ENCODE measurements at places on chromosomes 7 and 10. TPM values are rescaled to one million over a fixed set of nuclear protein-coding genes. Genes with fewer than 3 reads are reported as not detected.

Gene GPNMB
- total RNA-seq: not detected

Gene NKX2-3
- not detected for total RNA-seq

Gene INMT
- 2.5 TPM for total RNA-seq

Gene DPP6
- not detected for total RNA-seq

Gene HOXA3
- total RNA-seq: not detected

Gene CYP3A7
- not detected for total RNA-seq

Gene CALCR
- not detected for total RNA-seq

Gene COL1A2
- 0.15 TPM for total RNA-seq

Gene TMEM225B
- total RNA-seq: 1.2 TPM

Gene RBP3
- total RNA-seq: not detected

DNA sequence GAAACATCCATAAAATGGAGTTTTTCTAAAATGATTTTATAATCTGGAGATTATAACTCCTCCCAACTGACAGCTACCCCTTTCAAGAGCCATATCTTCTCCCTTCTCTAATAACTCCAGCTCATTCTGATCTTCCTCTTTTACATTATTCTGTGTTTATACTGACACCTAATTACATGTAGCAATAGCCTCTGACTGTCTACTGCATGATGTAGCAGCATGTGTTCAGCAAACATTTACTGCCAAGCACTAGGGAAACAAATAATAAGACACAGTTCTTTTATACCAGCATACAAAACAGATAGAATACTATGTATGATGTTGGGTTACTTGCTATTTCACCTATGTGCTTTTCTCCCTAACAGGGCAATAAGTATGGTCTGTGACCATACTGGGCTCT, 20.7 kb downstream of the RBM28 start:
- no peak for DNase-seq

GRCh38 chr10:50527442-50528043, 96.2 kb downstream of the SGMS1 start:
- no peak for DNase-seq

DNA sequence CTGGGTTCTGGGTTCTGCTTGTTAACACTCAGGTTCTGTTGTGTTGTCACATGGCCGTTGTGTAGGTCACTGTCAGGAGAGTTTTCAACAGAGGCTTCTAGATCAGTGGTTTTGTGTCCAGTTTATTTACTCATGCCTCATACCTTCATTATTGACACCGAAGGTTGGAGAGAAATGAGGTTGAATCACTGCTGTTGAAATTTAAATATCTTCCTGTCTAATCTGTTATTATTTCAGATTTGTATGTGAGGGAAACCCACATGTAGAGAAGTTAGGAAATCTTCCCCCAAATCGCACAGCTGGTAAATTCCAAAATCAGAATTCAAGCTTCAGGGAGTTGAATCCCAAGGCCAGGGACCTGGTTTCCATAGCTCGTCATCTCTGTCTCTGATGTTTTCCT, 28.3 kb upstream of the KLF6 start:
- DNase-seq: no peak

DNA sequence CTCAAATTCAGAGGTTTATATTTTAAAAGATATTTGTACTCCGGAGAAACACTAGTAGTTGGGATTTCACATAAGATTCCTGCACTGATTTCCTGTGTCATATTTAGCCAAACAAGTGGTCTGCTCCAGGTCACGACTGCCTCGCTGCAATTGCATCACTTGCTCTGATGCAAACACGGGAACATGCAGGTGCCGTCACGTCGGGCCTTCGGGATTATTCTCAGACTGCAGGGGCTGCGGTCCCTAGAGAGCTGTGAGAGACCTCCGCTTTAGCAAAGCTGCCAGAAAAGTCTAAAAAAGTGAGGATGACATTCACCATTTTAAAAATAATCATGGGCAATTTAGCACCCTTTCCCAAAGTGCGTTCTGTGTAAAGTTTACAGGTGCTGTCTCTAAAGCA, 93.5 kb upstream of the DDC start:
- no peak for DNase-seq

DNA sequence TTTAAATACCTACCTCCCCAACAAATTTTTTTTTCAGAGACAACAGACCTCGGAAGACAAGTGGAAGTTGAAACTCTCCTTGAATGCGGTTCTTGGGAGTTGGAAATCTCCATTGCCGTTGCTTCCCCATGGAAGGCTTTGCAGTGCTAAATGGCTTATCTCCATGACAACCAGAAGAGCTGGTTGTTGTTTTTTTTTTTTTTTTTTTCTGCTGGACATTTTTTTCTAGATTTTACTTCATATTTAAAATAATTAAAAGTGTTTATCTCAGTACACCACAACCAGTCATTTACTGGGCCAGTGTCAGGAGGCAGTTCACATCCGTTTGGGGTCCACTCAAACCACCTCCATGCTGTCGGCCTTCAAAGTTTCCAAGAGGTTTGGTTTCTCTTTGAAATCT, 348.5 kb upstream of the PRKCQ start:
- DNase-seq: no peak

DNA sequence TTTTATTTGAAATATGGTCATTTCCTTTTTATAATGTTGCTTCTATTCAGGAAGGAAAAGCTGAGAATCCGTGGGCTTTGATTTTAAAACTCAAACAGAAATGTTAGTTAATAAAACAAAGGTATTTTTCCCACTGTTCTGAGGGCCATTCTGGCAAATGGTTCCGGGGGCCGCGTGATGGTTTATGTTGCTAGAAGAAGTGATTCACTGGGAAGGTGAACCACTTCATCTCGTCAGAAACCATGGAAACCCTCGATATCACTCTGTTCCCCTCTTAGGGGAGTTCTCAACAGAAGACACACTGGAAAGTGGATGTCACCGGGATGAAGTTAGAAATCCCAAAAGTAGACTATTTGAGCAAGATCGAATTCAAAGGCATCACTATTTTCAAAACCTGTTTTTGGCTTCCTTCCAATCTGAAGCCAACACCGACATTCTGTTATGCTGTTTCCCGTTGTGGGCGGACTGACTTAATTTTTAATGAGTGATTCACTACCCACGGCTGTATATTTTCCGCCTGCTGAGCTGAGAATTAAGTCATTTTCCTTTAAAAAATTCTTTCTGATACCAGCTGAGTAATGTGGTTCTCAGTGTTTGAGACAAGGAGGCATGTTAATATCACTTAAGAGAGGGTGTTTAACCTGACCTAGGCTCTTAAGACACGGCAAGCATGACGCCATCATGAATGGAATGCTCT, 84.1 kb downstream of the PTPRE start:
- peak; percentile 41 for DNase-seq

DNA sequence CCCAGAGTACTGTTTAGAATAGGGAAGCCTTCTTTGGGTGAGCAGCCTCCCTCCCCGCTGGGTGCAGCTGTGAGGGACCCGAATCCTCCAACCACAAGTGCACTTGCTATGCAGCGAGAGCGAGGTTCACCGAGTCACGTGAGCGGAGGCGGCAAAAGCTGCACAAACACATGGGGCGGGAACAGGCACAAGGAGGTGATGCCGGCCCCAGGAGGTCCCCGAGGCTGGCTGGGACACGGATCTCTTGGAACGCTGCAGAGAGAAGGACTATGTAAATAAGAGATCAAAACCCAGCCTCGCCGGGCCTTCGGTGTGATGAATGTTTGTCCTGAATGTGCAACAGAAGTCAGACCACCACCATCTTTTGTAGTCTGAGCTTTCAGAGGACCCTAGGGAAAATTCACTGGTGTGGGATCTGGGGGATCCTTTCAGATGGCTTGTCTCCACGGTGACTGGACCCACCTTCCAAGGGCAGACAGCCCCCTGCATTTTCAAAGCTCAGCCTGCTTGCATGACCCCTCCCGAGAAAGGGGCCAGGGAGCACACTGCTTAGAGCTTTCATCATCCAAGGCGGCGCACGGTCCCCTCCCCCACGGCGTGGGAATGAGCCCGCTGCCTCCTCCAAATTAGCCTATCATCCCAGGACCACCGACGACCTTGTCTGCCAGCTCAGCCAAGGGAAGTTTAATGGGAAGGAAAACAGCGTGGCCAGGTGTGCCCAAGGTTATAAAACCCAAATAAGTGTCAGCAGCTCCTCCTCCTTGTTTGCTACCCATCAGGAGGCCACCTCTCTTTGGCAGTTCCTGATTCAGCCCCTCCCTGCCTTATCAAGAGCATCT, 327.7 kb downstream of the CXCL12 start:
- no peak for DNase-seq

- no peak for DNase-seq
These were observed 559 bp downstream of the VTI1A start for GRCh38 chr10:112447620-112447928.

- no peak for DNase-seq
These were observed 101.6 kb downstream of the CUL2 start for GRCh38 chr10:34988397-34989067.

DNA sequence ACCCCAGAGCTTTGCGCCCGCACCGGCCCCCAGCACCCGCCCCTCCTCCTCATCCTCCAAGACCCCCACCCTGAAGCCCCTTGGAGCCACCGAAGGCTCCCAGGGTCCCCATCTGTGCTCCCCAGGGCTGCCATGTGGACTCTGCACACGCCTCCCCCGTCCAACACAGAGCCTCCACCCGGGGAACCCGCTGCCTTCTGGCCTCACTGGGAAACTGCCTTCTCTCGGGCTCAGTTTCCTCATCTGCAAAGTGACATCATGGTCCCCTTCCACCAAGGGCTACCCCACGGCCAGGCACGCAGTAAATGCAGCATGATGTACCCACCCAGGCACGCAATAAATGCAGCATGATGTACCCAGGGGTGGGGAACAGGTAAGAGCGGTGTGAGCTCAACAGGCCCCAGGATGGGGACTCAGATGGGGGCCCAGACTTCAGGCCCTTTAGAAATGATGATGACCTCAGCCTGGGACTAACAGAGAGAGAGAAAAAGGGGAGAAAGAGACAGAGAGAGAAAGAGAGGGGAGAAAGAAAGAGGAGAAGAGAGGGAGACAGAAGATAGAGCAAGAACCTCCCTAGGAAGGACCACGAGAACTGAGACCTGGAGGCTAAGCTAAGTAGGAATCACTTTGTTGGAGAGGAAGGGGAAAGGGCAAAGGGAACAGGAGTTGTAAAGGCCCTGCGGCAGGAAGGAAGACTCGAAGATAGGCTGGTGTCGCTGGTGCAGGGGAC, 2.5 kb upstream of the MICALL2 start:
- no peak for DNase-seq

DNA sequence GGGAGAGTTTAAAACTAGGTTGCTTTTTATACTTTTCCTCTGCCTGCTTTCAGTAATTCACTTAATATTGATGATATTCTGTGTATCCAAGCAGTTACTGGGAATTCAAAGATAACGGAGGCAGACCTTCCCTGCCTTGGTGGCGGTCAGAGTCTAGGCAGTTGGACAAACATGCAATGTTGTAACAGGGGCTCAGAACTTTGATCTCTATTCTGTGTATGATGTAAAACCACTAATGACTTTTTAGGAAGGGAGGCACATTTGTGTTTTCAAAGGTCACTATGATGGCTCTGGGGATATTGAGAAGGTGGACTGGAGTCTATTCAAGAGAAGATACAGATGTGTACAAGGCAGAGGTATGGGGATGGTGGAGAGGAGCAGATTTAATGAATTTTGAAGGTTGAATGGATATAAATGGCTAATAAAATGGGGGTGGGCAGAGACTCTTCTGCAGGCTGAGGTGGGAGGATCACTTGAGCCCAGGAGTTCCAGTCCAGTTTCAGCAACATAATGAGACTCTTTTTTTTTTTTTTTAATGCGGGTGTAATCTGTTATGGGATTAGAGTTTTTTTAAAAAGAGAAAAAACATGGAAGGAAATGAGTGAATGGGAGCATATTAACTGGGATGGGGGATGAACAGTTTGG, 5.7 kb upstream of the PON2 start:
- DNase-seq: no peak

DNA sequence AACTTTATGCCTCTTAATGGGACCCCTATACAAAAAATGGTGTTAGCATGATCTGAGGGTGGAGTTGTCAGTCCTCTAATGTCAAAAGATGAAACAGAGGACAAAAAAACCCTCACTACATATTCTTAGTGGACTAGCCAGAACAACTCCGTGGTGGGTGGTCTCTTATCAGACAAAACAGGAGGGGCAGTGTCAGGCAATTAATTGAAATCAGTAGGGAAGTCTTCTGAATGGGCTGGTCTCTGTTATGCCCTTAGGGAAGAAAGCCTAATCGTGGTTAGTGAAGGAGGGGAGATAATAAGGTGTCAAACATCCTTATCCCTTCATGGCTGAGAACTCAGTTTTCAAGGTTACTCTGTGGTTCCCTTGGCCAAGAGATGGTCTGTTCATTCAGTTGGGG, 909.4 kb downstream of the GRID1 start:
- DNase-seq: no peak

- no peak for DNase-seq
These were observed 74.0 kb downstream of the WDR37 start for GRCh38 chr10:1130226-1130625.

GRCh38 chr10:120396228-120396627, 60.8 kb upstream of the PLPP4 start:
- no peak for DNase-seq

- no peak for DNase-seq
These were observed 594.9 kb downstream of the REEP3 start for GRCh38 chr10:64115908-64116643.

- DNase-seq: no peak
These were observed 101.9 kb upstream of the PDLIM1 start for GRCh38 chr10:95392681-95393164.

DNA sequence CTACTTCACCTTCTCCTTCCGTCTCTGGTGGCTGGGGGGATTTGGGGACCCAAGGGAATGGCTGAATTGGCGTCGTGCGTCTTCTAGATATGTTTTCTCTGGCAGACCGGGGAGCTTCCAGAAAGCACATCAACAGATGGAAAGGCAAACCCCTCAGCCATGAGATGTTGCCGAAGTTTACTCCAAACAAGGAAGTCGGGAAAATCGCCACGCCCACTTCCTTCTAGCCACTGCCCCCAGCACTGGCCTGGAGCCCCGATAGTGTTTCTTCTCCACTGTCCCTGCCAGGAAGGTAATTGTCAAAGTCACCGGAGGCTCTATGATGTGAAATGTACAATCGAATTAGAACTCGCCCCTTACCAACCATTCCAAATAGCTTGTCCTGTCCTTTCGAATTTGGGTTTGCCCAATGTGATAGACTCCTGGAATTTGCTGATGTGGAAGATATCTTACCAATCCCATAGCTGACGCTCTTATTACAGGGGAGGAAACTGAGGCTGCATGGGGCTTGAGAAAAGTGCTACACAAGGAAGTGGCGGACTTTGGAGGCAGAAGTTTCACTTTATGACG, 191.0 kb downstream of the LSM5 start:
- no peak for DNase-seq

DNA sequence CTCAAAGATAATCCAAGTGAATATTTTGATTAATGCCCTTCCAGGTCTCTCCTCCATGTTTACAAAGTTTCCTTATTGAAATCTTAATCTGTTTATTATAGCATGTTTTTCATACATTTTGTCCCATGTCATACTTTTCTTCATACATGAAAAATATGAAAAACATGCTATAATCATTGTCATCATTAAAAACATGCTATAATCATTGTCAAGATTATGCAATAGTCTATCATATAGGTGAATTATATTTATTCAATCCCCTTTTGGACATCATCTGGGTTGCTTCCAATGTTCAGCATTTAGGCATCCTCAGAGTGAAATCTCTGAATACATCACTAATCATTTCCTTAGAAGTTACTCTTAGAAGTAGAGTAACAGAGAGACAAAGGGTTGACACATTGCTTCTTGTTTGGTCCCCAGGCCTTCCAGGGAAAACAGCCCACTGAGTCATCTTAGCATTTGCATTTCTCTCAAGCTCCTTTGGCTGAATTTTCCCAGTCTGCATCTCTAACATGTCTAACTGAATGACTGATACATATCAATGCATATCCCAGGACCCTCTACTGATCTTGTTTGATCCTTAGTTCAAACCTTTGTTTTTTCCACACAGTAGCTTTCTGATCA, 87.0 kb downstream of the SGMS1 start:
- no peak for DNase-seq

GRCh38 chr7:100867040-100867775, at the start of gene TRIP6:
Gene TRIP6, plus strand, starts transcription at chr7:100867387. Its CDS starts 111 bp downstream, at chr7:100867498.
- DNase-seq: peak; percentile 61

All from activated CD4-positive, alpha-beta T cell treated with anti-CD3 and anti-CD28 coated beads, Interleukin-2, amount 10 ng/mL, durations not matched to agents 7 days and 5 days (primary cell).